ENCODE measurements at places on chromosomes 3 and 15.

- DNase-seq: no peak
Measured at GRCh38 chr3:178967177-178967532, 104.5 kb downstream of the ZMAT3 start.

DNA sequence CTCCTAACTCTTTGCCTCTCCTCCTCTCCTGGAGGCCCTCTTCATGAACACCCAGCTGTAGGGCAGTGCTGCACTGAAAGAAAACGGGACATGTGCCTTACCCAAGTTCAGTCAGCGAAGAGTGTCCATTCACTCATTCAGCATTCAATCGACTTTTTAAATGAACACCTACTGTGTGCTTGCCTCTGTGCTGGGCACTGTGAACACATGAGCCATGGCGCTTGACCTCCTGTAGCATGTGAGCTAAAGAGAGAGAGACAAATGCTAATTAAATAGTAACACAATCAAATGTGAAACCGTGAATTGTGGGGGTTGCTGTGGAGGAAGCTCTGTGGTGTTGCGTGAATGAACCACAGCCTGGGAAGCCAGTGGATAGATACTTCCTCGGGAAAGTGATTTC is 43.4 kb downstream of the ST6GAL1 start:
- DNase-seq: no peak

- no peak for DNase-seq
Measured at GRCh38 chr3:172856795-172857742, 106.5 kb downstream of the ECT2 start.

GRCh38 chr3:181696626-181697230 is 15.0 kb upstream of the SOX2 start:
- DNase-seq: no peak

DNA sequence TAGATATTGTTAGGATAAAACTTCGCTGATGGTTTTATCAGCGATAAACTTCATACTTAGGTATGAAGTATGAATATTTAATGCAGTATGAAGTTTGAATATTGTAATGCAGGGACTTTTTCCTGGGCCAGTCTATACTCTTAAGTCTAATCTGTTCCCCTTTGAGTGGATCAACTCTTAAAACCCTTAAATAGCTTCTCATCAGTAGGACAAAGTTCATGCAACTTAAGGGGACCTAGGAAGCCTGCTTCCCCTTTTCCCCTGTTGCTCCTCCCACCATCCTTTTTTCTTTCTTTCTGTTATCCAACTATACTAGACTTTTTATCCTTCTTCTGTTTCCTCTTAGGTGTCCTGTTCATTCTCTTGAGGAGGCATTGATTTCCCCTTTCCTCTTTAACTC is 78.7 kb downstream of the MITF start:
- DNase-seq: no peak

DNA sequence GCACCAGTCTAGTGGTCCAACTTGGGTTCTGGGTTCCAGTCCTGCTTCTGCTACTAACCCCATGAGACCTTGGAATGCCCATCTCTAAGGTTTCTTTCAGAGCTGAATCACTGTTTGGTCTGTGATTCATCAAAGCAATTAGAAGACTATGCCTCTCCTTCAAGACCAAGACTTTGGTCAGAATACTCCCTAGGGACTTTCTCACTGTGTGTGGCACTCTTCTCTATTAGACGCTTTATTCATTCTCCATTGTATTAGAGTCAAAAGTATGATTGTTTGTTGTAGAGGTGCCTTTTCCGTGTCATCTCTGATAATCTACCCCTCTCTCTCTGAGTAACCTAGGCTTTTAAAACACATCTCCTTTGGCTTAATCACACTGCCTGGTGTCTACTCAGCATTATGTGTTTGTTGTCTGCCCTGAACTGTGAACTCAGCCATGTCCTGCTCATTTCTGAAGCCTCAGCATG is 90.5 kb downstream of the LPP start:
- no peak for DNase-seq

All from endothelial cell (in vitro differentiated cells).